ENCODE measurements at places on chromosomes 7 and 10. TPM values are rescaled to one million over a fixed set of nuclear protein-coding genes. Genes with fewer than 3 reads are reported as not detected.
A peak's percentile ranks its signal among the peaks of the same experiment; 100 is the strongest.

Gene MYL10
- total RNA-seq, result 0.69 TPM

Gene C10orf67
- total RNA-seq, result 0.15 TPM

Gene SUPV3L1
- total RNA-seq, result 117 TPM

Gene TECTB
- not detected for total RNA-seq

Gene ACTR3C
- total RNA-seq, result 10.8 TPM

Gene BBIP1
- total RNA-seq, result 19.6 TPM

Gene PNLIPRP1
- total RNA-seq, result not detected

Gene ABCB4
- not detected for total RNA-seq

Gene LIPF
- total RNA-seq, result not detected

Gene MEST
- 21.1 TPM for total RNA-seq

Gene GPR22
- total RNA-seq, result not detected

Gene HTR5A
- total RNA-seq, result not detected

Gene BLNK
- not detected for total RNA-seq

Gene CPN1
- not detected for total RNA-seq

Gene FAM25C
- not detected for total RNA-seq

GRCh38 chr7:145582742-145583303, 533.8 kb upstream of the CNTNAP2 start:
- H3K4me1 ChIP-seq, result no peaks in the 10 kb centered on the region
- peaks cover 7% of the 10 kb centered on the region for H3K27me3 ChIP-seq

GRCh38 chr10:128885573-128886555, 581.2 kb upstream of the MGMT start:
- H3K4me1 ChIP-seq, result no peaks in the 10 kb centered on the region
- no peaks in the 10 kb centered on the region for H3K36me3 ChIP-seq
- no peaks in the 10 kb centered on the region for H3K27me3 ChIP-seq
- DNase-seq, result no peak

- H3K4me1 ChIP-seq, result no peaks in the 10 kb centered on the region
- H3K36me3 ChIP-seq, result no peaks in the 10 kb centered on the region
- H3K27me3 ChIP-seq, result no peaks in the 10 kb centered on the region
- H3K27ac ChIP-seq, result no peak overlapping the region
Measured at GRCh38 chr10:29896053-29896452, 163.3 kb downstream of the JCAD start.

DNA sequence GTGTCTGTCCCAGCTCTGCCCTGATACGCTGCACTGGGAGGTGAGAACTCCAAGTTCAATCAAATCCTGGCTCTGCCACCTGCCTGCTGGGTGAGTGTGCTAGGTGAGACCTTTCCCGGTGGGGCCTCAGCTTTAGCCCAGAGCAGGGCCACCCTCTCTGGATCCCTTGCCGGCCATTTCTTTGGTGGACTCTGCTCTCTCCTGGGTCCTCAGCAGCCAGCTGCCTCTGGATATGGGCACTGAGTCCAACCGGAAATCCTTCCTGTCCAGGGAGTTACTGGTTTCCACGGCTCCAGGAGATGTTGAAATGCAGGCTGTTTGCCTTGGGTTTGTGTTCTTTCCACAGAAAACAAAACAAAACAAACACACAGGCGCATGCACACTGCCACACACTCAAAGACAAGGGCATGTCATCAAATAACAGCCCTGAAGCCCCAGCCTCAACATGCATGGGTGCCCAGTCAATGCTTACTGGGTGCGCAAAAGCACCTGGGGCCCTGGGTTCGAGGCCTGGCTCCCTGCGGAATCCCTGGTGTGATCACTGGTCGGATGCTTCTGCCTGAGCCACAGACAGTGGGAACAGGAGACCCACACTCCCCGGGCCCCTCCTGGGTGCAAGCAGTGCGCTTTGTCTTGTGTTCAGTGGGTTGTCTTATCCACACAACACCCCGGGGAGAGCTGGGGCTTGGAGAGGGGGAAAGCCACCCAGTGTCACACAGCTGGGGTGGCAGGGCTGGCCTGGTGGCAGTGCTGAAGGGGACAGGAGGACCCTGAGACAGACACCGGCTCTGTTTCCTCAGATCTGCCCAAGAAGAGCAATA, 33.1 kb downstream of the PPIF start:
- peaks cover 14% of the 10 kb centered on the region for H3K4me1 ChIP-seq
- no peak overlapping the region for H3K27ac ChIP-seq
- no peaks in the 10 kb centered on the region for H3K27me3 ChIP-seq
- DNase-seq, result peak; percentile 77

- H3K36me3 ChIP-seq, result peaks cover 17% of the 10 kb centered on the region
- no peak for DNase-seq
- H3K4me3 ChIP-seq, result no peak overlapping the region
- no peak overlapping the region for H3K27ac ChIP-seq
Measured at GRCh38 chr7:6164491-6164890, 107.9 kb downstream of the CYTH3 start.

DNA sequence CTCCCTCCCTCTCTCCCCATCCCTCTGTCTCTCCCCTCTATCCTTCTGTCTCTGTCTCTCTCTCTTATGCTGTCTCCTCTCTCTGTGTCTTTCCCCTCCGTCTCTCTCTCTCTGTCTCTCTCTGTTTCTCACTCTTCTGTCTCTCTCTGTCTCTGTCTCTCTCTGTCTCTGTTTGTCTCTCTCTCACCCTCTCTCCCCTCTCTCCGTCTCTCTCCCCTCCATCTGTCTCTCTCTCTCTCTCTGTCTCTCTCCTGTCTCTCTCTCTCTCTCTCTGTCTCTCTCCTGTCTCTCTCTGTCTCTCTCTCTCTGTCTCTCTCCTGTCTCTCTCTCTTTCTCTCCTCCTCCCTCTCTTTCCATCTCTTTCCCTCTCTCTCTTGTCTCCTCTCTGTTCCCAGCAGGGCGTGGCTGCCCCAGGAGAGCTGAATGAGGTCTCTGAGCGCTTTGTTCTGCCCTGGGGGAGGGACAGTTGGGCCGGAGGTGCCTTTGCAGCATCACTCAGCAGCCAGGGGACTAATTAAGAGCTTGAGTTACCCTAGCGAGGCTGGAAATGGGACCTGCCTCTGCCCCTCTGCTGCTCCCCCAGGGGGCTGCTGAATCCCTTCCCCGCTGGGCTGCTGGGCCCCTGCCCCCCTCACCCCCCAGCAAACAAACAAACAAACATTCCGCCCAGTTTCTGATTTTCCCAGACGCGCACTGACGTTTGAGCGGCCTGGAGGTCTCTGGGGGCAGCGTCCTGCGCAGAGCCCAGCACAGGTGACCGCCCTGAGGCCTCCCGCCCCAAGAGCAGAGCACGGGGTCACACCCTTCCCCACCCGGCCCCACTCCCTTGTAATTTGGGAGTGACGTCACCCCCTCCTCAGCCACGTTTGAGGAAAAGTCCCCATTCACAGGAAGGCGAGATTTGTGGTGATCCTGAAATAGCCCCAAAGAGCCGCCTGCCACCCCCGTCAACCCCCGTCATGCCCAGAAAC, 68.1 kb downstream of the PDGFA start:
- no peaks in the 10 kb centered on the region for H3K27me3 ChIP-seq
- H3K36me3 ChIP-seq, result no peaks in the 10 kb centered on the region
- H3K27ac ChIP-seq, result no peak overlapping the region
- no peak for DNase-seq
- no peaks in the 10 kb centered on the region for H3K4me1 ChIP-seq

DNA sequence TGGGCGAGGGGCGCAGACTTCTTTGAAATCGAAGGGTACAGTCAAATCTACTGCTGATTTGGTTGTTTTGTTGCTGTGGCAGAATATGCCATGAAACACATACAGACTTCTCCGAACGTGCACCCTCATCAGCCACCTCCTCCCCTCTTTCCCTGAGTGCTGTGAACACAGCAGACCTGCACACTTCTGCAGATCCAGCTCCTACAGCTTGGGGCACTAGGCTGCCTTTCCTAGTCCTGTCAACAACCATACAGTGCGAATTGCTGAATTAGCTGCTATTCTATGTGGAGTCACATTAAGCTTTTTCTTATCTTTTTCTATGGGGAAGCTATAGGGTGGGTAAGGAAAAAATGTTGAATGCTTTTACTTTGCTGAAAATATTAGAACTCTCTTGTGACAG, 57.5 kb downstream of the COL17A1 start:
- H3K36me3 ChIP-seq, result peaks cover 14% of the 10 kb centered on the region
- no peaks in the 10 kb centered on the region for H3K4me1 ChIP-seq
- no peak overlapping the region for H3K27ac ChIP-seq

DNA sequence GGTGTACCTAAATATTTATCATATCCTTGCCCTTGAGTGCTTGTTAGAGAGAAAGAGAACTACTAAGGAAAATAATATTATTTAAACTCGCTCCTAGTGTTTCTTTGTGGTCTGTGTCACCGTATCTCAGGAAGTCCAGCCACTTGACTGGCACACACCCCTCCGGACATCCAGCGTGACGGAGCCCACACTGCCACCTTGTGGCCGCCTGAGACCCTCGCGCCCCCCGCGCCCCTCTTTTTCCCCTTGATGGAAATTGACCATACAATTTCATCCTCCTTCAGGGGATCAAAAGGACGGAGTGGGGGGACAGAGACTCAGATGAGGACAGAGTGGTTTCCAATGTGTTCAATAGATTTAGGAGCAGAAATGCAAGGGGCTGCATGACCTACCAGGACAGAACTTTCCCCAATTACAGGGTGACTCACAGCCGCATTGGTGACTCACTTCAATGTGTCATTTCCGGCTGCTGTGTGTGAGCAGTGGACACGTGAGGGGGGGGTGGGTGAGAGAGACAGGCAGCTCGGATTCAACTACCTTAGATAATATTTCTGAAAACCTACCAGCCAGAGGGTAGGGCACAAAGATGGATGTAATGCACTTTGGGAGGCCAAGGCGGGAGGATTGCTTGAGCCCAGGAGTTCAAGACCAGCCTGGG, 11.4 kb downstream of the SERPINE1 start:
- H3K4me3 ChIP-seq, result peak overlapping the region; percentile 41
- no peaks in the 10 kb centered on the region for H3K27me3 ChIP-seq
- H3K4me1 ChIP-seq, result peaks cover 44% of the 10 kb centered on the region
- DNase-seq, result peak; percentile 97
- H3K27ac ChIP-seq, result peak overlapping the region; percentile 89

GRCh38 chr7:136078630-136079029, 101.5 kb upstream of the MTPN start:
- H3K27me3 ChIP-seq, result peaks cover 3% of the 10 kb centered on the region
- no peak for DNase-seq
- no peak overlapping the region for H3K4me3 ChIP-seq
- H3K27ac ChIP-seq, result no peak overlapping the region

GRCh38 chr7:36280840-36281812, 108.5 kb upstream of the ANLN start:
- DNase-seq, result peak; percentile 86
- no peaks in the 10 kb centered on the region for H3K36me3 ChIP-seq
- H3K27me3 ChIP-seq, result no peaks in the 10 kb centered on the region
- H3K4me1 ChIP-seq, result peaks cover 57% of the 10 kb centered on the region
- peak overlapping the region; percentile 56 for H3K4me3 ChIP-seq

GRCh38 chr10:52999258-52999657, 226.7 kb upstream of the MBL2 start:
- no peaks in the 10 kb centered on the region for H3K27me3 ChIP-seq
- H3K4me1 ChIP-seq, result peaks cover 14% of the 10 kb centered on the region
- H3K27ac ChIP-seq, result no peak overlapping the region

DNA sequence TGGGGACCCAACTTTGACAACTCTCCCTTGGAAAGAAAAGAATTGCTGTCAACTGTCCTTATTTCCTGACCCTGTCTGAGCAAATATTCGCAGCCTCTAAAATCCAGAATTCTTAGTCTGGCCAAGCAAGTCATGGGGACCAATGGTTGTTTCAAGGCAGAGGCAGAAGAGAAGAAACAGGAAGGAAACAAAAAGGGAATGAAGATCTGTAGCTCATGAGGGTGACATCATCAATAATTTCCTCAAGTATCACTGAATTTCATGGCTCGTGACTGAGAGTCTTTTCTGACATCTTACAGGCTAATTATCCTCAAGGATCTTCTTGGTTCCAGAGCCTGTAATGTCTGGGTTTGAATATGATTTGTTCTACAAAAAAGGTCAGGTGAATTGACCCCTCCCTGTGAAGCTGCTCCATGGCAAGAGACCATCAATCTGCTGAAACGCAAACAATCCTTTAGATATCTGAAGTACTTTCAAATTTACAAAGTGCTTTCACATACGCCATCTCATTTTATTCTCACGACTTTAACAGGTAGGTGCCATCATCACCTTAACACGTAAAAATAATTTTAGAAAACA, 5.8 kb downstream of the CDK6 start:
- H3K27me3 ChIP-seq, result no peaks in the 10 kb centered on the region
- H3K36me3 ChIP-seq, result peaks cover 4% of the 10 kb centered on the region
- H3K27ac ChIP-seq, result no peak overlapping the region
- peaks cover 31% of the 10 kb centered on the region for H3K4me1 ChIP-seq
- no peak for DNase-seq

DNA sequence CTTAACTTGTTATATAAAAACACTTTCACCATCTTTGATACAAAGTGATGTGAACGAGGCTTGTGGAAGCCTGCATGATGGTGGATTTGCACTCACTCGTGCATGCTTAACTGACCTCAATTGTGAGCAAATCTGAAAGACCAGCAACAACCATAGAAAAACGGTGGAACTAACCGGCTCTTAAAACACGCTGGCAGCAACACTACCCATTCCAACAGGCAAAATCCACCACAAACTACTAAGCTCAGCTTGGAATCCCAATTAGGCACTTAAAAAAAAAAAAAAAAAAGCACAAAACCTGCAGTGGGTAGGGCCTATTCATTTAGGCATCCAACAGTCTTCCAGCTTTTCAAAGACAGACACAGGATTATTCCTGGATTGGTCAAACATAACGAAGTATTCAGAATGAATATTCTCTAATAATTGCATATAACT, 1.8 kb downstream of the GDI2 start:
- H3K4me3 ChIP-seq, result peak overlapping the region; percentile 96
- H3K27me3 ChIP-seq, result no peaks in the 10 kb centered on the region
- no peak overlapping the region for H3K27ac ChIP-seq

GRCh38 chr7:20085086-20085485, 132.1 kb downstream of the MACC1 start:
- DNase-seq, result no peak
- H3K4me1 ChIP-seq, result peaks cover 4% of the 10 kb centered on the region
- no peaks in the 10 kb centered on the region for H3K27me3 ChIP-seq
- no peak overlapping the region for H3K27ac ChIP-seq
- no peaks in the 10 kb centered on the region for H3K36me3 ChIP-seq
- H3K4me3 ChIP-seq, result no peak overlapping the region

Data from PC-3 (cell line).